ENCODE measurements at places on chromosomes 2 and 18.

- no peak for DNase-seq
These were observed 32.4 kb upstream of the DSC1 start for GRCh38 chr18:31195063-31195462.

- no peak for DNase-seq
These were observed 27.4 kb upstream of the IL1RL1 start for GRCh38 chr2:102283996-102284395.

DNA sequence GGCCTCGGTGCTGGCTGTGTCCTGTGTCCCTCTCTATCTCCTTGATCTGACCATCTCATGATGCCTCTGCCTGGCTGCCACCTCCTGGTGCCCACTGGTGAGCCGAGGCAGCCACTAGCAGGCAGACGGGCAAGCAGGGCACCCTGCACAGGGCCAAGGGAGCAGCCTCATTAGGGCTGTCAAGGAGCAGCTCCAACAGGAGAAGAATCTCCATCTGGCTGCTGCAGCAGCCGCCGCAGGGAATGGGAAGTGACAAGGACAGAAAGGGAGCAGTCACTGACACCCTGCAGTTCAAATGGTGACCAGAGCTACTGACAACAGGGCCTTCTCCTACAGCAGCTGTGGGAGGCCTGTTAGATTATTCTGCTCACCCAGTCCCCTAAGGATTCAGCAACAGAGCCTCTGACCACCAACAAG lies 32.6 kb downstream of the ALPK2 start:
- no peak for DNase-seq

DNA sequence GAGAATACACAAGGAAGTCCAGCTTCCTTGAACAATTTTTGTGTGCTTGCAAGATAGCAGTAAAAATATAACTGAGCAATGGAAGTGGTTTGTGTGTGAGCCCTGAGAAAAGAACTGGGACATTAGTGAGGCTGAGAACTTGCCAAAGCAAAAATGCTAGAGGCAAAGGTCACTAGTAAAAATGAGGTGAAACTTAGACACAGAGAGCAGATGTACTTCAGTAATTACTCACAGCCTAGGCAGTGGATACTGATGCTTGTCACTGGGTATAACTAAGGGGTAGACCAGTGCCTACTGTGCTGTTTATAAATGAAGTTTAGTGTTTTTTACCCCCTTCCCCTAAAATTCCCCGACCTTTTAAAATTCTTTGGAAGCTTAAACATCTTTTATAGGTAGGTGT lies 450.1 kb downstream of the LPIN1 start:
- no peak for DNase-seq

- no peak for DNase-seq
These were observed 157.9 kb downstream of the LRRC30 start for GRCh38 chr18:7388741-7389140.

GRCh38 chr2:212050871-212051270 lies 487.7 kb downstream of the ERBB4 start:
- DNase-seq = no peak

DNA sequence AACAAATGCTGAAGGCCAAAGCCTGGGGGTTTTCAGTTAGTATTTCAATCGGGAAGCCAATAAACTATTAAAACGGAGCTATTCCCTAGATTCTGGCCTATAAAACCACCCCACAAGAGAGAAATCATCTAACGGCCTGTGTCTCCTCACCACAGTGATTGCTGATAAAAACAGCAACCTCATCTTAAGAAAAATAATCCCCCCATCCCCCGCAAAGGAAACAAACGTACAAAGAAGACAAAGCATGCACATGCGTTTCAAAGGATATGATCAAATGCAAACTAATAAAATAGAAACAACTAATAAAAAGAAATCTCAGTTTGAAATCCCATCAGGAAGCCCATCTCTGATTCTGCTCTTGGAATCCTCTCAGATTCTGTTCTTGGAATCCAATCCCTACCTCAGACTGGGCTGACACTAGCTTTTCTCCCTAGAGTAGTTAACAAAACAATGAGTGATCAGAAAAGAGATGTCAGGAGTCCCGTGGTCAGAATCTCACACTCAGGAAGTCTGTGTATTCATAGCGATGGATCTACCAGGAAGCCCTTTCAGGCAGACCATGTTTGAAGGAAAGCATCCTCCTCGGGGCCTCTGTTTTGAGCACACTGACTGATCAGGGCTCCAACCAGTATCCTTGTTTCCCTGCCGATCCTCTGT lies 150.7 kb downstream of the THADA start:
- DNase-seq = no peak

- no peak for DNase-seq
These were observed 132.6 kb downstream of the AFF3 start for GRCh38 chr2:100009743-100010142.

- DNase-seq = no peak
These were observed 17.4 kb downstream of the LDLRAD4 start for GRCh38 chr18:13235981-13236380.

- DNase-seq = no peak
These were observed 13.9 kb downstream of the IL37 start for GRCh38 chr2:112924821-112925220.

DNA sequence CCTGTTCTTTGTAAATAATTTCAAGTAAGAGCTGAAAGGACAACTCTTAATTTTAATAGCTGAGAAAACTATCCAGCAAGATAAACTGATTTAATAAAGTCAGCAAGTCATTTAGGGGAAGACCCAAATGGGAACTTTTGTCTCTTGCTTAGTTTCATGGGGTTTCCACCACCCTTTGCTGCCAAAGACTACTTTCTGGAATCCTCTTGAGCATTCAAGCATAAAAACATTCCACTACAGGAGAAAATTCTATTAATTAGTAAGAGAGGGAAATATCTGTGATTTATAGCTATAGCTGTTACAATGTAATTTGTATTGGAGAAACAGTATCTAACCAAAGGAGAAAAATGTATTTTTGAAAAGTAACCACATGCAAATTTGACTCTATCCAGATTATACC lies 20.6 kb downstream of the EFEMP1 start:
- no peak for DNase-seq
